ENCODE measurements at places on chromosomes 13 and 19.

DNA sequence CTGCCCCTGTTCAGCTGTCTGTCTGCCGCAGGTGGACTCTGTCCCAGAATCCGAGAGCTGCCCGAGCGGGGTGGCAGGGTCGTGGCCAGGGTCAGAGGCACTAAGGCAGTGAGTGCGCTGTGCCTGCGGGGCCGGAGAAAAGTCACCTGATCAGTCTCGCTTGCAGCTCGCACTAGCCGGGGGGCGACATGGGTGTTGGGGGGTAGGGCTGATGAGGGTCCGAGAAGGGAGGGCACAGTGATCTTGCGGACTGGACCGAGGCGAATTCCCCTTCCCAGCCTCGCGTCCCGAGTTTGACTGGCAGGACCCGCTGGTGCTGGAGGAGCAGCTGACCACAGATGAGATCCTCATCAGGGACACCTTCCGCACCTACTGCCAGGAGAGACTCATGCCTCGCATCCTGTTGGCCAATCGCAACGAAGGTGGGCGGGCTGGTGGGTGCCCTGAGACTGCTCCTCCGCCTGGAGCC, 627 bp downstream of the GCDH start:
- DNase-seq = no peak

- no peak for DNase-seq
Observed at GRCh38 chr13:79406597-79406908, 498 bp upstream of the RBM26 start.

- no peak for DNase-seq
Observed at GRCh38 chr13:27011661-27012060, 159.9 kb downstream of the USP12 start.

GRCh38 chr13:97333983-97334382, 100.0 kb upstream of the RAP2A start:
- no peak for DNase-seq

DNA sequence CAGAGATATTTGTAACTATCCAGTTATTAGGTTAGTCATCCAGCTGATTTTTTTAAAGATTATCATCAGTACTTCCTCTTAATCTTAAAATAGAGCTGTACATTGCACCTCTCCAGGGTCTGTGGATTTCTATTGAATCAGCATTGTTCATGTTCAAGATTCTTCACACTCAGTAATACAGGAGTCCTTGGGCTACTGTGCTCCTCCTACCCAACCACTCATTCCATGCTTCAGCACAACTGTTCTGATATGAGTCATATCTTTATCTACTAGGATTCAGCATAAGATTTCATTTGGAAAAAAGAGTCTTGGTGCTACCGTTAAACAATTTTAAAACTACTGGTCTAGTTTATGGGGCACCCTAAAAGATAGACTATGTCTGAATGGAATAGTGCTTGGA, 357.8 kb downstream of the DCT start:
- no peak for DNase-seq

DNA sequence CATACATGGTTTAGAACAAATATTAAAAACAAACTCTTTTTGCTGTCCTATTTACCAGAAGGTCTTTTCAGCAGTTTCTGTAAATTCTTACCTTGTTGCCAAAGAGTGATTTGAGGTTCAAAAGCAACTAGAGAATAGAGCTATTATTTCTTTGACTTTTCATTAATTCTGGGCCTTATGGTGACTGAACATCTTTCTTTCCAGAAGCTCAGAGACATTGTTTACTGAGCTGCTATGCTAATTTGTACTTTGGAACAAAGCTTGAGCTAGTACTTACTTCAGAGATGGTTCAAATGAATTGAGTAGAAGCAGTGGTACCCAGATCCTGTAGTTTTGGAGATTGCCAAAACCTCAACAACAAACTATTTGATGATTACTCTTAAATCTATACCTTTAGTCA, 331.2 kb downstream of the SPRY2 start:
- DNase-seq = no peak

GRCh38 chr19:33826521-33826920, 29.9 kb downstream of the KCTD15 start:
- no peak for DNase-seq

GRCh38 chr19:5775668-5776309, 8.8 kb downstream of the PRR22 start:
- no peak for DNase-seq

DNA sequence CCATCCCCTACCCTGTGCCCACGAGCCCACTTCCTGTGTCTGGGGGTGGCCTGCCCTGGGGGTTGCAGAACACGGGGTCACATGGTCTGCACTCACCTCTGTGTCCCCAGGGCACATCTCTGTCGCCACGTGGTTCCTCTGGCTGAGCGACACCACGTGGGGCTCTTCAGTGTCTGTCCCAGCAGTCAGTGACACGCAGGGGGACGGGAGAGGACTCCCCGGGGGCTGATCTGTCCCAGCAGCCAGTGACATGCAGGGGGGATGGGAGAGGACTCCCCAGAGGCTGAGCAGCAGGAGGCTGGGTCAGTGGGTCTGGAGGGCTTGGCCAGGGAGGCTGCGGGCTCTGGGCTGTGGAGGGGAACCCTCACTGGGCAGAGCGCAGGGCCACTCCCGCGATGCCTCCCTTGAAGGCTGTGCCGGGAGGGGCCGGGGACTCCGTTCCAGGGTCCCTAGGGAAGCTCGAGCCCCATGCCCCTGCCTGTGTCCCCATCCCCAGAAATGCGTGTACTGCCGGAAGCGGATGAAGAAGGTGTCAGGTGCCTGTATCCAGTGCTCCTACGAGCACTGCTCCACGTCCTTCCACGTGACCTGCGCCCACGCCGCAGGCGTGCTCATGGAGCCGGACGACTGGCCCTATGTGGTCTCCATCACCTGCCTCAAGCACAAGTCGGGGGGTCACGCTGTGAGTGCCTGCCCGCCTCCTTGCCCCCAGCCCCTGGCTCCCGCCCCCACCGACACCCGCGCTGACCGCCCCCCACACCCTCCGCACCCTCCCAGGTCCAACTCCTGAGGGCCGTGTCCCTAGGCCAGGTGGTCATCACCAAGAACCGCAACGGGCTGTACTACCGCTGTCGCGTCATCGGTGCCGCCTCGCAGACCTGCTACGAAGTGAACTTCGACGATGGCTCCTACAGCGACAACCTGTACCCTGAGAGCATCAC, 174.8 kb downstream of the KDM4B start:
- no peak for DNase-seq

GRCh38 chr13:101474419-101474957, 22.0 kb downstream of the ITGBL1 start:
- DNase-seq = no peak

DNA sequence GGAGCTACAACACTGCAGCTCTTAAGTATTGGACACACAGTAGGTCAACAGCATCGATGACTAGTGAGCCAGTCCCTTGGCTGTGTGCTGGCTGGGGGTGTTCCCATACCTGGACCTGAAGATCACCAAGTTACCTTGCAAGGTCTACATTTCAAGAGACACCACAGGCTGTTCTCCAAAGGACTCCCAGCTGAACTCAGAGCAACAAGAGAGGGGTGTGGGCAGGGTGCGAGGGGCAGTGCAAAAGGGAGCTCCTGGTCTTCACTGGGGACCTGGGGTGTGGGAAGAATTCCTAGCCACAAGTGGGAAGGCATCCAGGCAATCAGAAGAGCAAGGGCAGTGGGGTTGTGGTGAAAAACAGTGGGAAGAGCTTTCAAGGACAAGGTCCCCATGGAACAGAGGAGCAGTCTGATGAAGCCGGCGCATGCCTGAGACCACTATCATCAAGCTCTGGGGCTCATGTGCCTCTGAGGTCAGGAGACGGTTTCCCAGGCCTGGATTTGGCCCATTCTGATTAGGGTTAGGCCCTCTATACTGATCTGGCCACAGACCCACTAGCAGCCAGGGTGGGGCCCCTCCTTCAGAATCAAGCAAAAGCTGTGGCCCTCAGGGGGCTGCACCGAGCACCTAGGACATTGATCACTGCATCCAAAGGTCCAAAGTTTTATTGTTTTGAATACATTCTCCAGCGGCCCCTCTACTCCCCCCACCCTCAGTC, 4.7 kb upstream of the GSK3A start:
- DNase-seq = no peak

GRCh38 chr19:50324331-50324730, 4.8 kb downstream of the KCNC3 start:
- DNase-seq = no peak

GRCh38 chr13:72181661-72182060, 314.7 kb upstream of the DACH1 start:
- no peak for DNase-seq

DNA sequence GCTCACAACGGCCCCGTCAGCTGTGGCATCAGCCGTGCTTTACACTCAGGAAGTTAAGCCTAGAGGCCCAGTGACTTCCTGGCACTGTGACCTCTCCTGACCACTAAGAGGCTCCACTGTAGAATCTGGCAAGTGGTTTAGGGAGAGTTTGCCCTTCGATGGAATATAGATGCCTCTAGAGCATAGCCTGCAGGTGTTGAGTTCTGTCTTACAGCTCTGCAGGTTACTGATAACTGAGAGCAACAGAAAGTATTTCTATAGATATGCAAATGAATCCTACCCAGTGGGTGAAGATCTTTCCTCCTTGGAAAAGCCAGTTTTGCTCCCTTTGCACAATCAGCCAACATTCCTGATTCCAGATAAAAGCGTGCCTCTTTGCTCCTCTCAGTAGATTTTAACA, 35.8 kb downstream of the ATP12A start:
- DNase-seq = no peak

DNA sequence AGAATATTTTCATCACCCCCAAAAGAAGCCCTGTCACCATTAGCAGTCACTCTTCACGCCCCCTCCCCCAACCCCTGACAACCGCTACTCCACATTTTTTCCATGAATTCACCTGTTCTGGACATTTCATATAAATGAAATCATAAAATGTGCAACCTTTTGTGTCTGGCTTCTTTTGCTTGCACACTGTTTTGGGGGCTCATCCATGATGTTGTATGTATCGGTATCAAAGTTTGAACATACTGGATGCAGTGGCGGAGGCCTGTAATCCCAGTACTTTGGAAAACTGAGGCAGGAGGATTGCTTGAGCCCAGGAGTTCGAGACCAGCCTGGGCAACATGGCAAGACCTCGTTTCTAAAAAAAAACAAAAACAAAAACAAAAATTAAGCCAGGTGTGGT, 7.2 kb downstream of the GADD45B start:
- no peak for DNase-seq

- DNase-seq = no peak
Observed at GRCh38 chr19:10513223-10513622, 4.0 kb downstream of the S1PR5 start.

GRCh38 chr19:33207040-33207620, 13.0 kb downstream of the LRP3 start:
- DNase-seq = no peak

DNA sequence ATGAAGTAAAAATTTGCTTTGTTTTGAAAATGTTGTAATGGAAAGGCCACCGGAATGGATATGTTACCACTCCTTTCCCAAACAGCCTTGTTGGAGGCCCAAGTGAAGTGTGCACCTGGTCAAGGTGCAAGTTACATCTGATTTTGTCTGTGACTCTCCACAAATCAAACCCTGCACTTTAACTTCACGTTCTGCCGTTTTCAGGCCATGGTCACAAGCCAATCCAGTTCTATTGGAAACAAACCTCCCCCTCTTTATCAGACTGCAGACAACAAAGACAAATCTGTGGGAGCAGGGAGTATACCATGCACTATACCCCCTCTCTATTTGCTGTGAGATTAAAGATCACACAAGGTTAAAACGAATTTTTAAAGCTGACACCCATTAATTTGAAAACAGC, 155.6 kb upstream of the RFC3 start:
- no peak for DNase-seq

All from cortex of kidney (tissue), 1 donor.